Natural killer cell treated with Interleukin-12 subunit alpha and Interleukin-12 subunit beta and Interleukin-15 and Interleukin-18, amount 100 ng/mL, for 72 hours (primary cell): ENCODE measurements at places on chromosomes 5 and 9.

DNA sequence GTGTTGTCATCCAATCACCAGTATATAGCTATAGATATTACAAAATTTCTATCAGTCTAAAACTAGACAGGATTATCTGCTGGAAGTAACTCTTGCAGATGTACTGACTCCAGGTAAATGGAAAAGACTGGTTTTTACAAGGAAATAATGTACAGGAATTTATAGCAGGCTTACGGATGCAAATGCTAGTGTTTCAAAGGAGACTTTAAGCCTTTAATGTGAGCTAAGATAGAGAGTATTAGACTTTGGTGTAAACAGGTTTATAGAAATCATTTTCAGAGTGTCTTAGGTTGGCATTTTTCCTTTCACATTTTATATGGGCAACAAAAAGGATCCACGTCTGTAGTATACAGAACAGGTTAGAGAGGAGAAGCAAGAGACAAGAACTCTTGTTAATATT is 16.1 kb downstream of the ZNF608 start:
- no peak overlapping the region for H3K4me3 ChIP-seq

DNA sequence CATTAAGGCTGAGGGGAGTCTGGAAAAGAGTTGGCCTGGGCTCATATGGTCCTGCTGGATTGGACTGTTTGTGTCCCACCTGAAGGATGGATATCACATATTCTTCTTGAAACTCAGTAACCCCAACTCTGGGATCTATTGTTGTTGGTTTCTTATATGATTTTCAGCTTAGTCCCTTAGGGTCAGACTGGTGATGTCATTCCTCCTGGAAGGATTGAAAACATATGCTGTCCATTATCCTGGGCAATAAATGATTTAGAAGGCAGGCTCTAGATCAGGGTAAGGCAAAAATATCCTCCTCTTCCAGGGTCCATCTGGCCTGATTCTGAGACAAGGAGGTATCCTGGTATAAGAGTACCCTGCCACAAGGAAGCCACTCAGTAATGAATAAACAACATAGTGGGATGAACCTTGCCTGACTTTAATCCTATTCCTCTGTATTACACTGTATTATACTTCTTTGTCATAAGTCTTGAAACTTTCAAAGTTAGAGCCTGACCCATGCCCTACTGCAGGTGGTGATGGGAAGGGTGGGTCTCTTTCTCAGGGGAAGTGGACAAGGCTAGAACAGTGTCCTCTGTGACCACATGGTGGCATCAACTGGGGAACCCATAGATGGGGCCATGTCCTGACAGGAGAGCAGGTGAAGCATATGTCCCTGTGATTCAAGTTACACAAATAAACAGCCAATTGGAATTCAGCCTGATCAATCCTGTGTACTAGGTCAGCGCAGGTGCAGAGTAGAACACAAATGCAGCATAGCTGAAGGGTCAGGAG is 454.4 kb upstream of the TRPC7 start:
- no peaks in the 10 kb centered on the region for H3K27me3 ChIP-seq
- no peak overlapping the region for H3K27ac ChIP-seq
- H3K4me3 ChIP-seq: no peak overlapping the region
- no peaks in the 10 kb centered on the region for H3K36me3 ChIP-seq

GRCh38 chr5:2657151-2657550 is 94.3 kb downstream of the IRX2 start:
- no peaks in the 10 kb centered on the region for H3K36me3 ChIP-seq
- no peak for DNase-seq
- H3K27me3 ChIP-seq: peaks cover 3% of the 10 kb centered on the region
- no peak overlapping the region for H3K27ac ChIP-seq

GRCh38 chr5:170448221-170448620 is 55.6 kb upstream of the KCNIP1 start:
- H3K27me3 ChIP-seq: peaks cover 4% of the 10 kb centered on the region
- no peak overlapping the region for H3K27ac ChIP-seq
- no peak for DNase-seq
- peaks cover 4% of the 10 kb centered on the region for H3K4me1 ChIP-seq

- H3K4me3 ChIP-seq: no peak overlapping the region
- H3K36me3 ChIP-seq: no peaks in the 10 kb centered on the region
- no peak overlapping the region for H3K27ac ChIP-seq
- no peaks in the 10 kb centered on the region for H3K4me1 ChIP-seq
Measured at GRCh38 chr5:63125862-63126261, 547.2 kb downstream of the LRRC70 start.

DNA sequence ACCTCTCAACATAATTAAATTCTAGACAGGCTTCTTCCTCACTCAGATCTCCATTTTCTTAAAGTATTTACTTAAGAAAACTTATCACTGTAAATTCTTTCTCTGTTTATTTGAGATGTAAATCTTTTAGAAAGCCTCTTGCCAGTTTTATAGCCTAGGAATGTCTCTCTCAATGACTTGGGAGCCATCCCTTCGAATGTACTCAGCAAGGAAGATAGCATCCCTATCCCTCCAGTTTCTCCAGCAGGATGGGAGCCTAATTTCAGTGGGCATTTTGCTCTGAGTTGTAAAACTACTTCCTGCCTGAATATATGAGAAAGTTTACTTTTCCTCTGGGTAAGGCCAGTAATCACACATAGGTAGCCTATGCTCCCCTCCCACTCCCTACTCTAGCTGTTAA is 558.5 kb upstream of the ARRDC3 start:
- no peak overlapping the region for H3K27ac ChIP-seq
- H3K4me1 ChIP-seq: no peaks in the 10 kb centered on the region
- no peak for DNase-seq

GRCh38 chr5:72817076-72817481 is 618 bp downstream of the TNPO1 start:
- H3K27me3 ChIP-seq: peaks cover 9% of the 10 kb centered on the region
- H3K27ac ChIP-seq: peak overlapping the region; percentile 89
- H3K4me3 ChIP-seq: peak overlapping the region; percentile 95
- DNase-seq: peak; percentile 63
